ENCODE measurements at places on chromosomes 3 and 15. TPM values are rescaled to one million over a fixed set of nuclear protein-coding genes. Genes with fewer than 3 reads are reported as not detected.
A peak's percentile ranks its signal among the peaks of the same experiment; 100 is the strongest.

FBXW12 gene
- not detected for total RNA-seq

- no peak for DNase-seq
These were observed 34.9 kb upstream of the GABRA5 start for GRCh38 chr15:26831951-26832350.

DNA sequence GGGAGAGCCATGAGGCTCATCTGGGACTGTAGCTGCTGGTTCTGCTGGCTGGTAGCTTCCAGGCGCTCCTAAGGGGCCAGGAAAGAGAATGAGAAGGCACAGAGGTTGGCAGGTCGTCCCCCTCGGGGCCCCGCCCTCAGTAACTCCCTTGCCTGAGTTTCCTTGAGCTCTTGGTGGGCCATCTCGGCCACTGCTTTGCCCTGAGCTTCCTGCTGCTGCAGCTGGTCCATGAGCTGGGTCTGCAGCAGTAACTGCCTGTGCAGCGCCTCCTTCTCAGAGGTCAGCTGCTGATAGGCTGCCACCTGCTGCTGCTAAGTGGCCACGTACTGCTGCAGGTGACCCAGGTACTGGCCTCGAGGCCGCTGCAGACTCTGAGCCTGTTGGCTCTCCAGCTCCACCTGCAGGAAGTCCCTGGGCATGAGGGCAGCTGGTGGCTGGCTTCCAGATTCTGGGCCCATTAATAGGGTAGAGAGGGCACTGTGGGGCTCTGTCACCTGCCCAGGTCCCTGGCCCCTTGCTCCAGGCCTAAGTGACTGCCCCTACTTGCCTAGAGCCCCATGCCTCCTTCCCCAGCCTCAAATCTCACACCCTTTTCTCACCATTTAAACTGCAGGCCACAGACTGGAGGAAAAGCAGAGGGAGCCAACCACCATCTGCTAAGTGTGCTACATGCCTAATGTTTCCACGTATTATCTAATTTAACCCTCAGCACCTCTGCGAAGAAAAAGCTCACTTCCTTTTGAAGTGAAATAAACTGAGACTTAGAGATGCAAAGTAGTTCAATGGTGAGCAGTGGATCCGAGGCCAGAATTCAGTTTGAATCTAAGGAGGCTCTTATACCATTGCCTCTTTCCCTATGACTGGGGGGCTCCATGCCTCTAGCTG is 10.8 kb upstream of the VPS33B start:
- DNase-seq = peak; percentile 70

DNA sequence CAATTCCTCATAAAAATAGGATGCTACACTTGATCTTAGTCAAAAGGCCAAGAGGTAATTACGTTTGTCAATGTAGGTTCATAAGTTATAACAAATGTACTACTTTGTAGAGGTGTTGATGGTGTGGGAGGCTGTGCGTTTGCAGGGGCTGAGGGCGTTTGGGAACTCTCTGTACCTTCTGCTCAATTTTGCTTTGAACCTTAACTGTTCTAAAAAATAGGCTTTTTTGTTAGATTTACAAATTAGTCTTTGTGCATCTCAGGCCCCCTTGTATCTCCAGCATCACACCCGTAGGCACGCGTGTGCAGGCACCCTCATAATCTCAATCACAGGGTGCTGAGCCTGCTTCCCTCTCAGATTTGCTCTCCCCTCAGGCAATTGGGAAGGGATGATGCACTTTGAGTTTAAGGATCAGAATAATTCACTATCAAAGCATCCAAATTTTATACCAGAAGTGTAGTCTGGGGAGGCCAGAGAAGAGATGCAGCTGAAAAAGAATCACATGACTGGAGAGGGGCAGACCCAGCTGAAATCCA is 36.1 kb upstream of the STRIT1 start:
- no peak for DNase-seq
